ENCODE measurements at places on chromosomes 7 and 10.

- DNase-seq, result no peak
These were observed 38.1 kb downstream of the USP54 start for GRCh38 chr10:73552819-73553715.

DNA sequence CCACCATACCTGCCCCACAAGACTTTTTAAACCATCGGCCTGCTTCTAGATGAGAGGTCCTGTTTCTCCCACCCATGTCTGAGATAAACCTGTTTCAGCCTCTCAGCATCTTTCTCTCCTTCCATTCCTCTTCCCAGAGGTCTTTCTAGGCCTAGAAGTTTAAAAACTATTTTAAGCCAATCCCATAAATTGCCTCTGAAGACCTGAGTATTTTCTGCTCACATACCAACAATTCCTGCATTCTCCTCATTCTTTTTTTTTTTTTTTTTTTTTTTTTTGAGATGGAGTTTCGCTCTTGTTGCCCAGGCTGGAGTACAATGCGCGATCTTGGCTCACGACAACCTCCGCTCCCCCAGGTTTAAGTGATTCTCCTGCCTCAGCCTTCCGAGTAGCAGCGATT lies 262.9 kb upstream of the AUTS2 start:
- DNase-seq, result no peak

DNA sequence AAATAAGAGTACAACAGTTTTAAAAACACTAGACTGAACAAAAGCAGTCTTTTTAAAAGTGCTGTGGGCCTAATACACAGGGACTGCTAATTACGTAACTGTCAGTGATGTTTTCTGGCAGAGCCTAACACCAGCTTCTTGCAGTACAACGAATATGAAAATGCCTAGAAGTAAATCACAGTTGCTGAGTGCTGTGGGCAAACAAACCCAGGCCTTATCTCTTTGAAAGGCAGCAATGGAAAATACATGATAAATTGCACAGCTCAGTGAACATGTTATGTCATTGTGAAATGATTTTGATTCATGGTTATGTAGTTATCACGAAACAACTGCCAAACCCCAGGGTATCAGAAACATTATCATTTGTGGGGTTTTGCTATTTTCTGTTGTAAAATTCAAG lies 428.4 kb downstream of the GFRA1 start:
- no peak for DNase-seq

- DNase-seq, result no peak
These were observed 4.2 kb downstream of the ANLN start for GRCh38 chr7:36393826-36394225.

- no peak for DNase-seq
These were observed 1153.3 kb downstream of the SORCS1 start for GRCh38 chr10:106011250-106011649.
